ENCODE measurements at places on chromosomes 7 and 10. TPM values are rescaled to one million over a fixed set of nuclear protein-coding genes. Genes with fewer than 3 reads are reported as not detected.

The CALY gene
- total RNA-seq = not detected

The TUBB8 gene
- total RNA-seq = not detected

The CHRM2 gene
- not detected for total RNA-seq

The SCIN gene
- 0.39 TPM for total RNA-seq

The PKD1L1 gene
- total RNA-seq = 0.28 TPM

The RNF32 gene
- 26.0 TPM for total RNA-seq

The SLC26A4 gene
- total RNA-seq = not detected

The SPDYE16 gene
- total RNA-seq = 0.34 TPM

The WNT8B gene
- 0.14 TPM for total RNA-seq

The GCK gene
- not detected for total RNA-seq

The GNG11 gene
- not detected for total RNA-seq

The HOXA9 gene
- 14.4 TPM for total RNA-seq

The RELN gene
- total RNA-seq = 4.3 TPM

The ZEB1 gene
- total RNA-seq = not detected

The HTR5A gene
- not detected for total RNA-seq

The SPDYE5 gene
- total RNA-seq = not detected

The LRRC4 gene
- total RNA-seq = not detected

The CPA4 gene
- 0.59 TPM for total RNA-seq

The NME8 gene
- total RNA-seq = not detected

The LRGUK gene
- not detected for total RNA-seq

The CHAT gene
- total RNA-seq = 0.18 TPM

The YAE1 gene
- 22.7 TPM for total RNA-seq

The STOX1 gene
- 8.5 TPM for total RNA-seq

The ANXA8 gene
- 14.1 TPM for total RNA-seq

The ADCYAP1R1 gene
- total RNA-seq = not detected

The CYP26C1 gene
- total RNA-seq = 0.09 TPM

The SPAM1 gene
- total RNA-seq = not detected

The RHOBTB1 gene
- 19.9 TPM for total RNA-seq

The CRYGN gene
- total RNA-seq = not detected

The PITX3 gene
- not detected for total RNA-seq

The EPHB6 gene
- 2.7 TPM for total RNA-seq

The AOAH gene
- not detected for total RNA-seq

The FAM131B gene
- total RNA-seq = 22.3 TPM

The GALNT11 gene
- total RNA-seq = 34.9 TPM

The PON3 gene
- total RNA-seq = 15.0 TPM

The NRG3 gene
- 1.1 TPM for total RNA-seq

The PHYHIPL gene
- total RNA-seq = 48.1 TPM

The ADRB1 gene
- 2.3 TPM for total RNA-seq

The FOXP2 gene
- total RNA-seq = not detected

The TAS2R41 gene
- total RNA-seq = not detected

The PPP1R9A gene
- 37.2 TPM for total RNA-seq

The PIP gene
- total RNA-seq = not detected
